ENCODE measurements at places on chromosomes 3 and 15.

DNA sequence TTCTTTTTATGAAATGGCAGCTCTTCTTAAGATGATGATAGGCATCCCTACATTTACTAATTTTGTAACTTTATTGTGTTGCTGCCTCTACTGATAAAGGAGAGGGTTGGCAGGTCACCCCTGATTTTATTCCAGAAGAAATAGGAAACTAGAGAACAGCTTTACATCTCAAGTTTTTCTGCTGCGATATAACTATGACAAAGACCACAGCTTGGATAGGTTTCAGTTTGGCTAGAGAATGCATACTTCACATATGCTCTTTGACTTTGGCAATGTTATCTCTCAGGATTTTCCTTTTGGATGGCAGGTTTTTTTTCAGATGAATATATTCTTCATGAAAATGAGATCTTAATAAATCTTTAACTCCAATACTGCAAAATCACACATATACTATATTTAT, 395.3 kb upstream of the GOLIM4 start:
- no peaks in the 10 kb centered on the region for H3K36me3 ChIP-seq
- no peak for DNase-seq
- H3K4me3 ChIP-seq, result no peak overlapping the region
- H3K27me3 ChIP-seq, result no peaks in the 10 kb centered on the region

GRCh38 chr3:93992207-93992606, 12.3 kb downstream of the ARL13B start:
- no peak overlapping the region for H3K27ac ChIP-seq
- H3K4me1 ChIP-seq, result no peaks in the 10 kb centered on the region
- H3K36me3 ChIP-seq, result peaks cover 8% of the 10 kb centered on the region
- no peak for DNase-seq
- no peaks in the 10 kb centered on the region for H3K27me3 ChIP-seq
- no peak overlapping the region for H3K4me3 ChIP-seq

- no peaks in the 10 kb centered on the region for H3K4me1 ChIP-seq
- H3K27me3 ChIP-seq, result no peaks in the 10 kb centered on the region
- H3K36me3 ChIP-seq, result peaks cover 16% of the 10 kb centered on the region
These were observed 75.1 kb downstream of the VGLL4 start for GRCh38 chr3:11568503-11569155.

DNA sequence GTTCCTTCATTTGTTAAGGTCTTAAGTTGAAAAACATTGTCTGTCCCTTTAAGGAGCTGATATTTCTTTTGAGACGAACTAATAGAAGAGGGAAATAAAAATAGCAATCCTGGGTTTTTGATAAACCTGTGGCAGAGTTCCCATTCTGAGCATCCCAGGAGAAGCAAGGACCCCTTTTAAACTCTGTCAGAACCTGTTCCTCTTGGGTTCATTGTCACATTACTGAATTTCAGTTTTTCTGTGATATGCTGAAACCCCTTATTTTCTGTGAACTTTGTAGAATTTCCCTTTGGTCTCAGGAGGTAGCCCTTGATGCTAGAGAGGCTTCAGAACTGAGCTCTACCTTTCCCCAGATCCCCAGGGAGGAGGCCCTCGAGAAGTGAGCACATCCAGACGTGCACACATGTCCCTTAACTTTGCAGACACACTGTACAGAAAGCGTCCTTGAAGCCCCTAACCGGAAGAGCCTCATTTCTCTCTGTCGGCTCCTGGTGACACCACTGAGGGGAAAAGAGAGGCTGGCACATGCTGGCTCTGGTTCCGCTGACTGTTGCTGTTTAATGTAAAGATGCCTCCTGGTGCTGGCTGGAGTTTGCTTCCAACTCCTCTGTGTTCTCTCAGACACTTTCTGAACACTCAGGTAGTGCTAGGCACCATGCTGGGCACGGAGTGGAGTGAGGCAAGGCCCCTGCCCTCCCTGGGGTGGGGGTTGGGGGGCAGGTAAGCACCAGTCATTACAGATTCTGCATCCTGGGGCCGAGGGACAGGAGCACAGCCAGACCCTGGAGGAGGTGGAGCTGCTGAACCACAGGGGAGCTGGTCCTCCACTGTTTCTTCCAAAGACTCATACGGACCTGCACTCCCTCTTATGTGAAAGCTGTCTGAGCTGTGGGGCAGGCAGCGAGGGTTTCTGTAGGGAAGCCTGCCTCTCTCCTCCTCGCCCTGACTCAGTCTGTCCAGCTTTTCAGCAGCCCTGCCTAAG, 77.5 kb downstream of the CHDH start:
- no peak overlapping the region for H3K27ac ChIP-seq
- H3K4me3 ChIP-seq, result no peak overlapping the region
- no peaks in the 10 kb centered on the region for H3K36me3 ChIP-seq
- peaks cover 2% of the 10 kb centered on the region for H3K4me1 ChIP-seq

GRCh38 chr15:85540085-85540797, 159.8 kb downstream of the AKAP13 start:
- no peak overlapping the region for H3K27ac ChIP-seq
- DNase-seq, result no peak
- H3K4me1 ChIP-seq, result peaks cover 8% of the 10 kb centered on the region
- H3K36me3 ChIP-seq, result peaks cover 57% of the 10 kb centered on the region
- no peaks in the 10 kb centered on the region for H3K27me3 ChIP-seq
- H3K4me3 ChIP-seq, result no peak overlapping the region

- no peak for DNase-seq
- H3K36me3 ChIP-seq, result no peaks in the 10 kb centered on the region
These were observed 33.5 kb upstream of the PDE8A start for GRCh38 chr15:84947947-84948830.

GRCh38 chr15:74631935-74632560, 16.4 kb downstream of the CLK3 start:
- DNase-seq, result peak; percentile 92
- H3K36me3 ChIP-seq, result peaks cover 91% of the 10 kb centered on the region
- no peaks in the 10 kb centered on the region for H3K27me3 ChIP-seq
- no peak overlapping the region for H3K27ac ChIP-seq
- no peaks in the 10 kb centered on the region for H3K4me1 ChIP-seq
- no peak overlapping the region for H3K4me3 ChIP-seq

DNA sequence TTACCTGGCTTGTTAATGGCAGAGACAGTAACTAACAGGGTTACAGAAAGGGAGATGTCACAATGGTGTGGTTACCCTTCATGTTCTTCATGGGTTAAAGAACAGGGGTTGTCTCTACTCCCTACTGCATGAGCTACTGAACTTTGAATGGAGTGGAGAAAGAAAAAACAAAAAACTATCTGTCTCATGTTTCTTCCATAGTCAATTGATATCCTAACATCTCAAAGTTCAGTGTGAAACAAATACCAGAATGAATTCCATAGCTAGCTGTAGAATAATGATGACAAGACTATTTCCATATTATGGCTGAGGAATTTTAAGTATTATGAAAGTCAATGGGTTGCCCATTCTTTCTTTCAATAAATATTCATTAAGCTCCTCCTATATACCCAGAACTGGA, 161.3 kb upstream of the LPP start:
- no peak overlapping the region for H3K27ac ChIP-seq
- no peak for DNase-seq
- no peaks in the 10 kb centered on the region for H3K36me3 ChIP-seq
- H3K27me3 ChIP-seq, result no peaks in the 10 kb centered on the region

GRCh38 chr3:192920411-192920810, 2.8 kb upstream of the MB21D2 start:
- no peaks in the 10 kb centered on the region for H3K36me3 ChIP-seq
- no peak overlapping the region for H3K4me3 ChIP-seq
- no peak overlapping the region for H3K27ac ChIP-seq
- H3K4me1 ChIP-seq, result peaks cover 9% of the 10 kb centered on the region

GRCh38 chr3:67529337-67529736, 125.1 kb downstream of the SUCLG2 start:
- no peak overlapping the region for H3K27ac ChIP-seq
- DNase-seq, result no peak
- H3K4me1 ChIP-seq, result no peaks in the 10 kb centered on the region
- H3K4me3 ChIP-seq, result no peak overlapping the region
- no peaks in the 10 kb centered on the region for H3K27me3 ChIP-seq

- DNase-seq, result no peak
- H3K27ac ChIP-seq, result no peak overlapping the region
- H3K4me1 ChIP-seq, result no peaks in the 10 kb centered on the region
- H3K36me3 ChIP-seq, result no peaks in the 10 kb centered on the region
- H3K27me3 ChIP-seq, result no peaks in the 10 kb centered on the region
These were observed 246.7 kb downstream of the RORA start for GRCh38 chr15:60982249-60982910.

DNA sequence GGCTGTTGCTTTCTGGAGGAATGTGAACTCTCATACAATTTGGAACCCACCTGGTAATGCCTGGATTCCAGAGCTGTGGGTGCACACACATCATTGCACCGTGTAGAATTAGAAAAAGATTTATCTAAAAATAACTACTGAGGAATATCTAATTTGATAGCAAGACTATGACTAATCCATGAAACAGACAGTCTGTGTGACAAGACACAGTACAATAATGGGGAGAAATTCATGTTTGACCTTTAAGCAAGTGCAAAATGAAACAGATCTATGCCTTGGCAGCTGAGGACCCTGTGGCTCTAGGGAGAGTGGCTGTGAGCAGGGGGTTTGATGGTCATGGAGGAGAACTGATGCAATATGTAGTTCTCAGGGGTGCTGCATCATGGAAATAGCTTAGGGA, 7.9 kb upstream of the DOCK3 start:
- H3K27me3 ChIP-seq, result peaks cover 12% of the 10 kb centered on the region
- no peak overlapping the region for H3K4me3 ChIP-seq
- no peaks in the 10 kb centered on the region for H3K4me1 ChIP-seq
- H3K36me3 ChIP-seq, result no peaks in the 10 kb centered on the region
- DNase-seq, result no peak

- no peak overlapping the region for H3K27ac ChIP-seq
- H3K36me3 ChIP-seq, result no peaks in the 10 kb centered on the region
- no peak overlapping the region for H3K4me3 ChIP-seq
- H3K27me3 ChIP-seq, result no peaks in the 10 kb centered on the region
- H3K4me1 ChIP-seq, result no peaks in the 10 kb centered on the region
These were observed 56.8 kb downstream of the STARD9 start for GRCh38 chr15:42632105-42632675.

- no peak overlapping the region for H3K27ac ChIP-seq
- H3K4me1 ChIP-seq, result no peaks in the 10 kb centered on the region
- H3K36me3 ChIP-seq, result no peaks in the 10 kb centered on the region
- DNase-seq, result no peak
These were observed 302.1 kb downstream of the ROBO2 start for GRCh38 chr3:77342027-77342426.

- no peak overlapping the region for H3K27ac ChIP-seq
- no peak for DNase-seq
- H3K27me3 ChIP-seq, result no peaks in the 10 kb centered on the region
- no peaks in the 10 kb centered on the region for H3K4me1 ChIP-seq
These were observed 174.9 kb upstream of the SEMA6D start for GRCh38 chr15:47542312-47542989.

DNA sequence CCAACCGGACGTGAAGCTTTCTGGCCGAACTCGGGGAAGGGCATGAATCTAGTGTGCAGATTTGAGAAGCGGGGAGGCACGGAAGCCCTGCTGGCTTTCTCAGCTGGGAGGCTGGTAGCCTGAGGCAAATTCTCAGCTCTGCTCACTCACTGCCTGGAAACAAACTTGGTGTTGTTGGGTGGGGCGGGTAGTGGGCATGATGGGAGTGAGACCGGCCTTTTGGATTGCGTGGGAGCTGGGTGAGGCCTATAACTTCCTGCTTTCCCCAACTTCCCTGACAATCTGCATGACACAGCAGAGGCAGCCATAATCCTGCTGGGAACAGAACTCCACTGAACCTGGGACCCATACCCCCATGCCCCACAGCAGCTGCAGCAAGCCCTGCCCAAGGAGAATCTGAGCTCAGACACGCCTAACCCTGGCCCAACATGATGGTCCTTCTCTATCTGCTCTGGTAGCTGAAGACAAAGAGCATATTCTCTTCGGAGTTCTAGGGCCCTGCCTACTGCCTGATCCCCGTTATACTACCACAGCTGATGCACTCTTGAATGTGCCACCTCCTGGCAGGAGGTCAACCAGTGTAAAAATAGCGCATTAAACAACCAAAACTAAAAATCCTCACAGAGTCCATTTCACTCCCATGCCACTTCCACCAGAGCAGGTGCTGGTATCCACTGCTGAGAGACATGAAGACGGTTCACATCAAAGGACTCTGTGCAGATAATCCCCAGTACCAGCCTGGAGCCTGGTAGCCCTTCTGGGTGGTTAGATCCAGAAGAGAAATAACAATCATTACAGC, 44.7 kb downstream of the CEP70 start:
- H3K36me3 ChIP-seq, result peaks cover 69% of the 10 kb centered on the region
- no peak overlapping the region for H3K27ac ChIP-seq
- H3K4me1 ChIP-seq, result no peaks in the 10 kb centered on the region
- peak overlapping the region; percentile 49 for H3K4me3 ChIP-seq
- no peaks in the 10 kb centered on the region for H3K27me3 ChIP-seq

DNA sequence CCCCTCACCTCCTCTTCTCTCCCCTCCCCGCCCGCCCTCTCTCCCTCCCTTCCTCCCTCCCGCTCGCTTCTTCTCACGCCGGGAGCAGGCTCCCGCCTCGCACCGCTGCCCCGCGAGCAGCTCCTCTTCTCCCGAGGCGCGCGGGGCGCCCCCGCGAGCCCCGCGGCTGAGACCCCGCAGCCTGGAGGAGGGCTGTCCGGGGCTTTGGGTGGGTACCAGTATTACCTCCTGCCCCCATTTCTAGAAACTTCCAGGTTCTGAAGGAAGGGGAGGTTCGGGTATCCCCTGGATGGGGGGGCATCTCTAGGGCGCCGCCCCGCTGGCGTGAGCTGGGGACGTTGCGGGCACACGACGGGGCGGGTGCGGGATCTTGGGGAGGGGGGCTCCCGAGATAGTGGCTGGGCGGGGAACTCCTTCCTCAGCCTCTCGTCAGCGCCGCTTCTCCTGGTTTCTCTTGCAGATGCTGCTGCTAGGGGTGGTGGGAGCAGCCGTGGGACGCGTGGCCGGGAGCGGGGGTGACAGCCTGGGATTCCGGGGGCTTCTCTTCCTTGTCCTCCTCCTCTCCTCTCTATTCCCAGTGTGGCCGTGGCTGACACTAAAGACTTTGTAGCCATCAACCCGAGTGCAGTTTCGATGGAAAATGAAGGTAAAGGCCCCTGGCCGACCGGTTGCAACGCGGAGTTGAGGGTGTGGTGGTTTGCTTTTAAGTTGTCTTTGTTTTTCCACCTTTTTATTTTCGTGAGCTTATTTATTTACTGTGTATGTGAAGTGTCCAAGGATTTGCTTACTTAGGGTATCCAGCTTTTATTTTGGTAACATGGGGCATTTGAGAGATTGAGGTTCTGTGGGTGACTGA, 474 bp downstream of the ATP2C1 start:
- H3K4me1 ChIP-seq, result peaks cover 9% of the 10 kb centered on the region
- H3K36me3 ChIP-seq, result no peaks in the 10 kb centered on the region
